ENCODE measurements at places on chromosomes 1 and 21.
A peak's percentile ranks its signal among the peaks of the same experiment; 100 is the strongest.

- no peak for DNase-seq
These were observed 109.0 kb downstream of the UBE2U start for GRCh38 chr1:64312431-64312830.

- no peak for DNase-seq
These were observed 70.4 kb downstream of the CACHD1 start for GRCh38 chr1:64540265-64540791.

DNA sequence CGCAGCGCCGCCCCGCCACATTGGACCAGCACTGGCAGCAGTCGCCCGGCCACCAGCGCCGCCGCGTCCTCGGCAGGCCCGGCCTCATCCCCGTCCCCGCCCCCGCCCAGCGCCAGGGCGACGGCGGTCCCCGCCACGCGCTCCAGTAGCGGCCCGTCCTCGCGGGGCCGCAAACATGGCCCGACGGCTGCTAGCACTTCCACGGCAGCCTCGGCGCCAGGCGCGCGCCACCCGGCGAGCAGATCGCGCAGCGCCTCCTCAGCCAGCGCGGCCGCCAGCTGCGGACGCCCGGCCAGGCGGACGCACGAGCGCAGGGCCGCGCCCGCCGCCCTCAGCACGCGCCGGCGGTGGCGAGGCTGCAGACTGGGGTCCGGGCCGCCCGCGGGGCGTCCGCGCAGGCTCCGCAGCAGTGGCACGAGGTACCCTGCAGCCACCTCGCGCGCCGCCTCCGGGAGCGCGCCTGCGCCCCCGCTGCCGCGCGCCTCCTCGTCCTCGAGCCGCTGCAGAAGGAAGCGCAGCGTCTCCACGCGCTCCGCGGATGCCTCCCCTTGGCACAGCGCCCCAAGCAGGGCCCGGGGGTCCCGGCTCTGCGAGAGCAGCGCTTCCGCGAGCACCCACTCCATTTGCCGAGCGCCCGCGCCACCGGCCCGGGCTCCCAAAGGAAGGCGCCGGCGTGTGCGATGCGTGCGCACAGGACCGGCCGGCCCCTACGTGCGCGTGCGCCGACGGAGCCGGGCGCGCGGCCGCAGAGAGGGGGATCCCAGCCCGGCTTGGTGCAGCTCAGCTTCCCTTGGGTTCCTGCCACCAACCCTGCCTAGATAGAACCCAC, at the start of gene TARBP1:
Gene TARBP1 (minus strand): TSS at position 699 of the 829 bp plus-strand sequence. CDS start 76 bp downstream, at position 623.
- DNase-seq: peak; percentile 66

DNA sequence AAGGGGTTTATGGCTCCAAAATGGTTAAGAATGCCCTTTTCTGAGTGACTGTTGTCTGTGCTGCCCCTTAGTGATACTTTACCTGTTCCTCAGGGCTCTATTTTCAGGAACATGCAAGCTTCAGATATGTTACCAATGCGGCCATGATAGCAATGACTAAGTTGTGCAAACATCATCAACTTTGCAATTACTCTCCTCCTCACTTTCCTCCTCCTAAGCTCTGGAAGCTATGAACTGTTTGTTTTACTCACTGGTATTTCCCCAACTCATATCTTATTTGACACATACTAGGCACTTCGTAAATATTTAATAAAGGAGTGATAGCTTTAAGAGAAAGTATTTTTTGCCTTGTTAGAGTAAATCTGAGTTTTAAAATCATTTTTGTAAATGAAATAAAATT, 53.8 kb downstream of the RWDD3 start:
- DNase-seq: no peak

GRCh38 chr1:231702331-231702730, 75.7 kb downstream of the DISC1 start:
- no peak for DNase-seq

- peak; percentile 73 for DNase-seq
These were observed 68.8 kb upstream of the WDR26 start for GRCh38 chr1:224503161-224504118.

GRCh38 chr1:116401646-116402176, 28.7 kb downstream of the ATP1A1 start:
- DNase-seq: no peak

DNA sequence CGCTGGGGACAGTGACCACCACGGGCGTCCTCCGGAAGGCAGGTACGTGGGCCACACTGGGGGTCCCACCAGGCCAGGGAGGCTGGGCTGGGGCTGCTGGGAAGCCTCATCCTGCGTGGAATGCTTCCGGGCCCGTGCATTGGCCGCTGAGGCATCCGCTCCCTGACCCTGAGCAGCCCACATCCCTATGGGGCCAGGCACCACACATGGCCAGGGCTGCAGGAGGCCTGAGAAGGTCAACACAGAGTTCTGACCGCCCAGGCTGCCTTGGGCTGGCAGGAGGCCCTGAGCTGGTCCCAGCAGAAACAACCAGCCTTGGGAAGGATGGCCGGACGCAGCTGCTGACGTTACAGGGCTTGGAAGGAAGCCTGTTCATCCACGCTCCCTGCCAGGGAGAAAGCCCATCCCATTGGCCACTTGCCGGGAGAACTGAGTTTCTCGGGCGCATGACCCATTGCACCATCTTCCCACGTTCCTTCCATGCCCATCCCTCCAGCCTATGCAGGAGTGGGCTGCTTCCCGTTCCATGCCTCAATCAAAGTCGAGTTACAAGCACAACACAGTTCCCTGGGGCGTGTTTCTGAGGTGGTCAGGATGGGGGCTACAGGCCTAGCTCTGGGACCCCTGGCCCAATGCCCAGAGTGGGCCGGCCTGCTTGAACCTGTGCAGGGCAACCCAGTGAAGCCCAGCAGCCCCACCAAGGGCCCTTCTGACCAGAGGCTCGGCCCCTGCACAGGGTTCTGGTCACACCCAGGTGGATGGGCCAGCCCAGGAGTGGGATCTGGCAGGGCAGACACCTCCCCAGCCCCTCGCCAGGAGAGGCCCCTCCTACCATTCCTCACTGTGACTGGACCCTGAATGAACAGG, 31.7 kb downstream of the TRIM11 start:
- DNase-seq: peak; percentile 89

GRCh38 chr1:88680911-88681622, 3.0 kb upstream of the PKN2 start:
- DNase-seq: no peak

All from hypothalamus (tissue), 51 donors.